ENCODE measurements at places on chromosomes 12 and 14.

DNA sequence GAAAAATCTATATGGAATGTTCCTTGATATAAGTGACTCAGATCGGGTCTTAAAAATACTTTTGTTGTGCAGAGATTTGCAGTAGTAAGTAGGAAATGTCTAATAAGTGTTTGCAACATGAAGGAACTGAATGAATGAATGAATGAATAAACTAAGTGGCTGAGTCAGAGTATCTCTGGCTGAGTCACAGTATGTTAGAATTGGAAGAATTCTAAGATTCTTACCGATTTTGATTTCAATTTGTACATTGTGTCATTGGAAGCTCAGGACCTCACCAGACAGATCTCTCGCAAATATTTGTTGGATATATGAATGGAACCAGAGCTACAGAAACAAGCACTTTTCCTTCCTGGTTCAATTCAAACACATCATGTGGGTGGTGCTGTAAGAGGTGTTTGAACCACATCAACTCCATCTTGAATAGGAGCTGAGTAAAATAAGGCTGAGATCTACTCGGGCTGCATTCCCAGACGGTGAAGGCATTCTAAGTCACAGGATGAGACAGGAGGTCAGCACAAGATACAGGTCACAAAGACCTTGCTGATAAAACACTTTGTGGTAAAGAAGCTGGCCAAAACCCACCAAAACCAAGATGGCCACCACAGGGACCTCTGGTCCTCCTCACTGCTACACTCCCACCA, 123.9 kb upstream of the FOXN3 start:
- H3K4me1 ChIP-seq, result peaks cover 11% of the 10 kb centered on the region
- H3K36me3 ChIP-seq, result no peaks in the 10 kb centered on the region
- no peak overlapping the region for H3K4me3 ChIP-seq

- no peak for DNase-seq
- H3K4me1 ChIP-seq, result no peaks in the 10 kb centered on the region
- H3K4me3 ChIP-seq, result peak overlapping the region; percentile 66
Observed at GRCh38 chr14:22303589-22304195, 285.3 kb downstream of the DAD1 start.

- H3K4me1 ChIP-seq, result peaks cover 7% of the 10 kb centered on the region
- H3K27ac ChIP-seq, result no peak overlapping the region
- H3K27me3 ChIP-seq, result no peaks in the 10 kb centered on the region
- H3K36me3 ChIP-seq, result no peaks in the 10 kb centered on the region
Observed at GRCh38 chr12:3432868-3433267, 58.1 kb upstream of the PRMT8 start.

- H3K4me3 ChIP-seq, result no peak overlapping the region
- no peak overlapping the region for H3K27ac ChIP-seq
- no peaks in the 10 kb centered on the region for H3K4me1 ChIP-seq
- no peaks in the 10 kb centered on the region for H3K36me3 ChIP-seq
- DNase-seq, result no peak
Observed at GRCh38 chr14:100778526-100778882, 47.4 kb upstream of the MEG3 start.

- H3K4me1 ChIP-seq, result no peaks in the 10 kb centered on the region
- no peaks in the 10 kb centered on the region for H3K36me3 ChIP-seq
- H3K27ac ChIP-seq, result no peak overlapping the region
- H3K27me3 ChIP-seq, result no peaks in the 10 kb centered on the region
- no peak overlapping the region for H3K4me3 ChIP-seq
Observed at GRCh38 chr12:111268738-111269572, 99.9 kb downstream of the PHETA1 start.

DNA sequence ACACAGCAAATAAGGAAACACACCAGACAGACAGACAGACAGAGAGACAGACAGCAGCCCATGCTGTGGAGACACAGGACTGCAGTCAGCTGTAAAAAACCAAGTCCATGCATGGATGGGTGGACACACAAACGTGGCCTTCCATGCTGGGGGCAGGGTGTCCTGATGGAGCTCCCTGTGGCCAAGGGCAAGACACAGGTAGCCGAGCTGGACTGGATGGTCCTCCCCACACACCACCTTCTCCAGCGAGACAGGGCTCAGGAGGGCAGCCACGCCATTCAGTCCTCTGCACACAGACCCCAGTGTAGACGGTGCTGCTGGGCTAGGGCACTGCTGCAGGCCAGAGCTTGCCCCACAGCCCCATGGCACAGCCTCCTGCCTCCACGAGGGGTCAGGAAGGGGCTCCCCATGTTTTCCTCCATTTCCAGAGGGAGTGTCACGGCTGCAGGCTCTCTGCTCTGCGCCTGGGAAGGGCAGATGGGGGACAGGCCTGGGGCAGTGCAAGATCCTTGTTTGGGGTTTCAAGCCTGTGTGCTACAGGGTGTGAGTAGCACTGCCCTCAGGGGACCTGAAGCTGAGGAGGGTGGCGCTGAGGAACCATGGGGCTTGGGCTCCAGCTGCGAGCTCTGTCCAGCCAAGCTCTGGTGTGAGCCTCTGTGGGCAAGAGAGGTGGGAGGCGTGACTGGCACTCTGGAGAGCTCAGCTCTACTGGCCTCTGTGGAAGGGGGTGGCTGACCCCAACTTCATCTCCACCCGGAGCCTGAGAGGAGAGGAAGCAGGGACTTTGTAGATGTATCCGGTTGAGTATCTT, 67.9 kb downstream of the GALNT9 start:
- no peaks in the 10 kb centered on the region for H3K4me1 ChIP-seq
- no peaks in the 10 kb centered on the region for H3K27me3 ChIP-seq
- no peak for DNase-seq
- no peak overlapping the region for H3K27ac ChIP-seq
- H3K36me3 ChIP-seq, result no peaks in the 10 kb centered on the region
